ENCODE measurements at places on chromosomes 6 and 20. TPM values are rescaled to one million over a fixed set of nuclear protein-coding genes. Genes with fewer than 3 reads are reported as not detected.

Gene PGC
- not detected for total RNA-seq

Gene SLC22A2
- total RNA-seq: 0.13 TPM

Gene DPM1
- total RNA-seq: 52.2 TPM

Gene DXO
- 9.8 TPM for total RNA-seq

Gene SLA2
- not detected for total RNA-seq

Gene RIPOR3
- 0.13 TPM for total RNA-seq

Gene HLA-DQA2
- total RNA-seq: not detected

Gene SPATA25
- 1.4 TPM for total RNA-seq

Gene SLC13A3
- total RNA-seq: 1.5 TPM

Gene CAP2
- 8.1 TPM for total RNA-seq

Gene SMLR1
- total RNA-seq: not detected

Gene SPATS1
- total RNA-seq: not detected

Gene GHRH
- not detected for total RNA-seq

Gene HLA-DOB
- total RNA-seq: 0.13 TPM

Gene VWA7
- total RNA-seq: 0.19 TPM

Gene FAM184A
- total RNA-seq: 1.2 TPM

Gene MYLK4
- total RNA-seq: 0.53 TPM

Gene IL20RA
- total RNA-seq: 0.12 TPM

Gene PKHD1
- not detected for total RNA-seq

Gene SAMD5
- total RNA-seq: 0.26 TPM

Gene TCEA2
- 28.1 TPM for total RNA-seq

Gene KCNK5
- 0.06 TPM for total RNA-seq

Gene MTRF1L
- 33.3 TPM for total RNA-seq
